ENCODE measurements at places on chromosomes 6 and 20. TPM values are rescaled to one million over a fixed set of nuclear protein-coding genes. Genes with fewer than 3 reads are reported as not detected.

DNA sequence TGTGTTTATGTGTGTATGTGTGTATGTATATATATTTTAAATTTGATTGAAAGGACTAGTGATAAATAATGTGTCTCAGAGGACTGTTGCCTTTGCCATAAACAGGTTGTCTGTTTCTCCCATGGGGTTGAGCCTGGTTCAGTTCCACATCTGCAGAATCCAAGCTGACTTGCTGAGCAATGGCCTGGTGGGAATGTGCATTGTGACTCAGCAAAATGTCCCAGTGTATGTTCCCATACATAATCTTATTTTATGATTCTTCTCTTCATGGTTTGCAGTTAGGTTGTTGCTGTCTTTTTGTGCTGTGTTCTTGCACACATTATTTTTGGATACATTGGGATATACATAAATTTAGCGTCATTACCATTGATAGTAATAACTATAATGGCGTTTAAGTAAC is 115.6 kb upstream of the SLC24A3 start:
- DNase-seq = no peak

CD24 gene
- total RNA-seq = 1.1 TPM

GRCh38 chr20:55472704-55473103 is 532.6 kb downstream of the CBLN4 start:
- DNase-seq = no peak

CCHCR1 gene
- total RNA-seq = 16.7 TPM

DNA sequence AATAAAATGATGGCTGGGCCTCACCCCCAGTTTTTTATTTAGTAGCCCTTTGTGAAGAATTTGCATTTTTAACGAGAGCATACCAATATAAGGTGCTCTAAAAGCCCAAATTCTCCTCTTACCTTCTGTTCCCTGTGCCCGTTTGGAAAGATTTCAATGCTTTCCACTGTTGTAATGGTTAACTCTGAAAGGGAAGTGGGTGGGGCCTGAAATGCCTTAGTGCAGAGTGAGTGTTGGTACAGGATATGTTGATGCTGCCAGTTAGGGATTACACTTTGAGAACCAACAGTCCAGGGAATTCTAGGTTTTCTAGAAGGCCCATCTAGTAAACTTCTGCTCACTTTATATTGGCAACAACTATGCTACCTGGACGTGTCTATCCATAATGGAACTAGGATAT is 562.7 kb upstream of the NRSN1 start:
- DNase-seq = no peak

DNA sequence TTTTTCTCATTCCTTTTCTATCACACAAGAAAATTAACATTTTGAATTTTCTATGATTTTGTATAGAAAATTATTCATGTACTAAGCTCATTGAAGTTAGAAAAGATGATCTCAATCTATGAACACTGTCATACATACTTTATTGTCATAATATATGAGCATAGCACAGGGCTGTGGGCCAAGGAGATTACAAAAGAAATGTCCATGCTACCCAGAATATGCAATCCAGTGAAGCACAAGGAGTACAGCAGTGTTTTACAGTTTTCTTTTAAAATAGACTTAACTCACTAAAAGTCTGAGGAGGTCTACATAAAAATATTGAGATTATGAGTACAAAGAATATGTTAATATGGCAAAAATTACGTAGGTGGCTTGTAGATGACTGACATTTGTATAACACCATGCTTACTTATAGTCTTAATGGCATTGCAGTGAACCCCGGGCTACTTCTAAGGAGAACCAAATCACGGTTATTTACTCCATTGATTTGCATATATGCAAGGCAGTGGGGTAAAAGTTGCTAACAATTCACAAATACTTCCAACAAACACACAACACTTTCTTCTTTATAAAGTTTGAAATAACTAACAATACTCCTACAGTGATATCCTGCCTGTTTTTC is 257.1 kb downstream of the BCKDHB start:
- no peak for DNase-seq

Data from right cardiac atrium (tissue), 5 donors.